ENCODE measurements at places on chromosomes 11 and 22.

DNA sequence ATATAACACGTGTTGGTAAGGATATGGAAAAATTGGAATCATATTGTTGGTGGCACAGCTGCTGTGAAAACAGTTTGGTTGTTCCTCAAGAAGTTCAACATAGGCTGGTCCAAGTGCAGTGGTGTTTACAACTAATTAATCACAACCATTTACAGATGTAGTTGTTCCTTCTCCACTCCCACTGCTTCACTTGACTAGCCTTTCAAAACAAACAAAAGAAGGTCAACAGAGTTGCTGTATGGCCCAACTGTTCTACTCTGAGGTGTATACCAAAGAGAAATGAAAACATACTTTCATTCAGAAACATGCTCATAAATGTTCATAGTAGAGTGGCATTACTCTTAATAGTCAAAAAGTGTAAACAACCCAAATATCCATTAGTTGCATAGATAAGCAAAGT is 36.6 kb upstream of the ACAT1 start:
- DNase-seq: no peak

DNA sequence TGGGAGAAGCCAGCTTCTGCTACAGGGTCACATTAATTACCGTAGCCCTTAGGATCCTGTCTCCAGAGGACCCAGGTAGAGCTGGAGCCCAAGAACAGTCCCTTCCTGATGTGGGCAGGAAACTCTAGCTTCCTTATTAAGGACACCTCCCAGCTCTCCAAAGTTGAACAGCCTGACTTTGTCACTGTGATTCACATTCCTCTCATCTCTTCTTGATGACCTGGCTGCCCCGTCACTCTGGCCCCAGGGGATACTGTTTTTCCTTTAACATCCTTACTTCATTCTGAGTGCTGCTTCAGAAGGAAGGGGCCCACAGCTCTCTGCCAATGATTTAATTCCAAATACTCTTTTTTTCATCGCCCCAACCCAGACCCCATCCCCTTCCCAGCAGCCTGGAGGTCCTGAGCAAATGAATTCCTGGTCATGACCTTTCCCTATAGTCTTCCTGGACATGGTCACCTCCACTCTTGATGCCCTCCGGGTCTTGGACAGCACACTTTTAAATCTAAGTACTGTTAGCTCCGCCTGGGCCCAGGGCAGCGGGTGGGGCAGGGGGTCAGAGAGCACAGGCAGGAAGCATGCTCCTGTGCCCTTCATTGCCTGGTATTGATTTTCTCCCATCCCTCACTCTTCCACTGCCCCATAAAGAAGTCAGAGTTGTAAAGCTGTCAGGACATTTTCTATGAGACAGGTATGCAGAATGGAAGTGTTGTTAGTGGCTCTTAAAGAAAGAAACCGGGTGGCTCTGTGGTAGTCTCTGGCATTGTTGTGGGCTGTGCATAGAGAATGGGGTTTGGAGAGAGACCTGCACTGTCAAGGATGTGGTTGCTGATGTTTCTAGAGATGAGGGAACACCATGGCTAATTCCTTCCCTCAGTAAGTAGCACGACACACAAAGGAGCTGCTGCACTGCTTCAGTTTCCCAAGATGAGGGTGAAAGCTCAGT is 22.3 kb upstream of the SPON1 start:
- no peak for DNase-seq

DNA sequence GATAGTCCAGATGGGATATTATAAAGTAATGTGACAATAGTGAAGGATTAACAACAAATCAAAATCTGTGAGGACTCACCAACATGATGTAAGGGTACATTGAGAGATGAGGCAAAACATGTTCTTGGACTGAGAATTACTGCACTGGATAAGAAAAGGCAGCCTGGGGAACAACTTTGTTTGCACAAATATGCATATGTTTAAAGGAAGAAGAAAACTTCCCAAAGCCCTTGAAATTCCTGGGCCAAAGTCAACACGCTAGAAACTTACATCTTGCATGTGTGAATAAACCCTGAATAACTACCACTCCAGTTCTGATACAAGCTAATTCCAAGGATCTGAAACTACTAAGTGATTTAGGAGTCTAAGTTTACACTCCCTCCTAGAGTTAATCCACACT is 1.1 kb downstream of the OR52A5 start:
- DNase-seq: no peak

DNA sequence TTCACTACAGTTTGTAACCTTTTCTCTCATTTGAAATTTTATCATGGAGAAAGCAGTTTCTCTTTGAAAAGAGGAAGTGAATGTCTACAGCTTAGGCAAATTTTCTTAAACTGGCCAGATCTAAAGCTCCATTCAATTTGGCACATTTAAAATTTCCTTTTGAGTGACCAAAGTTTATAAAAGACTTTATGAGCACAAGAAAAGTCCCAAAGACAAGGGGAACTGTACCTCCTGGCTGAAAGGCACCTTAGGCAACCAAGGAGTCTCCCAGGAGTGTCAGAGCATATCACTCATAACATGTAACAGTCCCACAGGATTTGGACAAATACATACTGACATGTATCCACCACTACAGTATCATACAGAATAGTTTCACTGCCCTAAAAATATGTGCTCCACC is 41.3 kb downstream of the NARS2 start:
- no peak for DNase-seq

- DNase-seq: no peak
Observed at GRCh38 chr11:61023966-61024295, 52.5 kb downstream of the CD6 start.

DNA sequence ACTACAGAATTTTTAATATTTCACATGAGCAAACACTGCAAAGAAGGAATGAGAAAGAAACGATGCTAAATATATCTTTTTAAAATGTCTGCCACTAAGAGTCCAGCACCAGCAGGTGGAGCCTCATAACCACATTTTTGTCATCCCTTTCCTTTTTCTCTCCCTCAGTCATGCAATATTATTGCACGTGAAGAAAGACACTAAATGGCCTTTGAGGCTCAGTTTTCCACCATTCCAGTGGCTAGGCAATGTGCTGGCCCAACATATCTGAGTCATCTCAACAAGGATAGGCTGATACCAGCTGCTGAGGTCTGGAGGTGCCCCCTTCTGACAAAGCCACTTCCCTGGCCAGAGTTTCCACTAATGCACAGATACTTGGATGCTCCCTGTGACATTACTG is 1.8 kb downstream of the ALKBH8 start:
- no peak for DNase-seq

DNA sequence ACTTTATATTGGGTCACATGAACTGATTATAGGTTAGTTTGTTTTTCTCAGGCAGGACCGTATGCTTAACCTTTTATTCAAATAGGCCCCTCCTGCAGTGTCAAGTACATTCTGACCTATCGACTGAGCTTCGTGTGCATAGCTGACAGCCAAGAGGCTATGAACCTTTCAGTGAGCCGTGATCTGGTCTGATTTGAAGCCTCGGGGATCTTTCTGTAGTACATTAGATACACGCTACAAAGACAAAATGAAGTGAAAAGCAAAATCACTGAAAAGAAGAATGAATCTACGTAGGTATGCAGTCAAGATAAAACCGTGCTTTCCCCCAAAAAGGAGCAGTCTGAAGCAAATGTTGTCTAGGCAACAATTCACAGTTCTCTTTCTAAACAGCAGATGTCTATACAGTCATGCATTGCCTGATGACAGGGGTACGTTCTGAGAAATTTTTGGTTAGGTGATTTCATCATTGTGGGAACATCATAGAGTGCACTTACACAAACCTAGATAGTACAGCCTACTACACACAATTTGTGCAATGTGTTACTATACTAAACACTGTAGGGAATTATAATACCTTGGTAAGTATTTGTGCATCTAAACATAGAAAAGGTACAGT is 18.1 kb downstream of the JHY start:
- DNase-seq: no peak

GRCh38 chr22:49668402-49668801 is 159.3 kb downstream of the BRD1 start:
- DNase-seq: no peak

DNA sequence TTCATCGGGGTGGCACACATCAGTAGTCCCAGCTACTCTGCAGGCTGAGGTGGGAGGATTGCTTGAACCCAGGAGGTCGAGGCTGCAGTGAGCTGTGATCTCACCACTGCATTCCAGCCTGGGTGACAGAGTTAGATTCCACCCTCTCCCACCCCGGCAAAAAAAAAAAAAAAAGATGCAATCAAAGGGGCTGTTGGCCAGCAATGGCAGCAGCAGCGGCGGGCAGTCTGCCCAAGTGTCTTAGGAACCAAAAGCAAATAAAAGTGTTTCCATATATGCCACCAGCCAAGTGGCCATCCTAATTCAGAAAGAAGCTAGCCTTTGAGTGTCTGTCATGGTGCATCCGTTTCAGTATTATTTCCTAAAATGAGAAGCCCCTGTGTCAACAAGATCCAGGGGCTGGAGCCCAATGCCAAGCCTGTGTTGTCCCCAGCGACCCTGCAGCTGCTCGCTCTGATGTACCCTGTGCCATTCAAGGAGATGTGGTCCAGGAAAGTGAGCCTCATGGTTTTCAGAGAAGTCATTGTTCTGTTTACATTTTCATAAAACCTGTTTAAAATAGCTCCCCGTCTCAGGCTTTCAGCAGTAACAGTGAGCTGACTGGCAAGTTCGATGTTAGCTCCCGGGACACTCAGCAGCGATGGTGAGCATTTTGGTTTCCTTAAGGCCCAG is 12.5 kb downstream of the CDPF1 start:
- DNase-seq: no peak

Measured in H7 (cell line).